Activated CD8-positive, alpha-beta memory T cell treated with anti-CD3 and anti-CD28 coated beads for 1 hour (primary cell): ENCODE measurements at places on chromosomes 13 and 19.

DNA sequence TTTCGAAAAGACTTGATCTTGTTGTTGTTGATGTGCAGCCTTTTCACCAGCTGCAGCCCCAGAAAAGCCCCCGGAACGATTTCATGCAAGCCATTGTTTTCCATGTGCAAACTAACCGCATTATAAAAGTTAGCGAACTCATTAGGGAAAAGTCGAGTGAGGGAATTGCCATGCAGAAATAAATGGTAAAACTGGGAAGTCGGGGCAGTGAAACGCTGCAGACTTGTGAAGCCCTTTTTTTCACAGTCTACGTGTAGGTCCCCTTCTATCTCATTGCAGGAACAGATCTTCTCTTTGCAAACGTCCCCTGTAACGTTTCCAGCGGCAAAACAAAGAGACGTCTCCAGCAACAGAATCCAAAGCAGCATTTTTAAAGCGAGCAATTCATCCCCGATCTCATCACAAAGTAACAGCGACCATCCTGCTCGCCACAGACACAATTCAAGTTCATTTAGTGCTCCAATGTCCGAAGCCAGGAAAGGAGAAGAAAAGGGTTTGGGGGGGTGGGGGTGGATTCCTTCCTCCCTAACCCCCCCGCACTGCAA lies 1.1 kb downstream of the SLITRK1 start:
- no peak for DNase-seq

DNA sequence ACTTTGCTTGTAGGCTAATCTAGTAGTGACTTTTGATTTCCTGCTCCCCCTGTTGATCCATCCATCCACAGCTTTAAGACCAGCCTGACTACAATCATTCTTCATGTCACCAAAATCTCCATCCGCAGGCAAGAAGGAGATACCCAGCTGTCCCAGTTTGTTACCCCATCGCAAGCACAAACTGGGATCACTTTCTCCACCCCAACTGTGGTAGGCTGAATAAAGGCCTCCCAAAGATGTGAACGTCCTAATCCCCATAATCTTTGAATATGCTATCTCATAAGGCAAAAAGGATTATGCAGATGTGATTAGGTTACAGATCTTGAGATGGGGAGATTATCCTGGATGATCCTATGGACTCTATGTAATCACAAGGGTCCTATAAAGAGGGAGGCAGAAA lies 202.0 kb downstream of the ENOX1 start:
- no peak for DNase-seq

DNA sequence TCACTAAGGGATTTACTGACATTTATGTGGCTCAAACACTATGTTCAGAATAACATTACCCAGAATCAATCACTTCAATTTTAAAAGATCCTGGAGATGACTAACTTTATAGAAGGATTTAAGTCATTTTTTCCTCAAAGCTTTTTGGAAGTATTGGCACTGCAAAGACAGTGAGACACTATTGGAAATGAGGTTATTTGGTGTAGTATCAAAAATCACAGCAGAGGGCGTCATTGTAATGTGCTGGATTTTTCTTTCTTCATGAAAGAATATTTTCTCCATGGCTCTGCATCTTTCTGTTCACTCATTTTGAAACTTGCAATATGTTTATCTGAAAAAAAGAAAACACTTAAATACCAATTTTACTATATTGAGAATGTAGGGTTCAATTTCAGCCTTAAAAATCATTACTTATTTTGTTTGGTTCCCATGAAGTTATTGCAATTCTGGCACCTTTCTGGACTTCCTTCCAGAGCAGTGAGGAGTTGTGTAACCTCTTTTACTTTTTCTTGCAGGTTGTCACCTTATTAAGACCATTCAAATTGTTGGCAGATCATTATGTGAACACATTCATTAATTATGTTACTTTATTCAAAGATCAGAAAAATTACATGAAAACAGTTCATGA lies 3.7 kb upstream of the CSNK1A1L start:
- no peak for DNase-seq

DNA sequence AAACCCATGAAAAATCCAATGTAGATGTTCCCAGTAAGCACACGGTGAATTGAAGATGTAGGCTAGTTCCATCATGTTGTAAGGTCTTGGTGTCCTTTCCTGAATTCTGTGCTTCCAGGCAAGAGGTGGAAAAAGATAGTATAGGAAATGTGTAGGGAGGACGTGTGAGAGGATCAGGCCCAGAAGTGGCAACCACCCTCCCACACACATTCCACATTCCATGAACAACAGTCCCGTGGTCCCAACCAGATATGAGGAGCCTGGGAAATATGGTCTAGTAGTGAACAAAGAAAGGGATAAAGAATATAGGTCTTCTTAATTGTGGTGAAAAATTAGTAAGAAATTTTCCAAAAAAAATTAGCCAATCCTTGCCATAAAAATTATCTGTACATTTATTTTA lies 1254.2 kb upstream of the SLC10A2 start:
- no peak for DNase-seq

- no peak for DNase-seq
Observed at GRCh38 chr13:52159159-52159982, at the start of gene NEK3. NEK3 (minus strand) TSS chr13:52159597; CDS start chr13:52156191, 3,406 bp downstream.

- no peak for DNase-seq
Observed at GRCh38 chr19:3504735-3505134, 1.4 kb upstream of the FZR1 start.

DNA sequence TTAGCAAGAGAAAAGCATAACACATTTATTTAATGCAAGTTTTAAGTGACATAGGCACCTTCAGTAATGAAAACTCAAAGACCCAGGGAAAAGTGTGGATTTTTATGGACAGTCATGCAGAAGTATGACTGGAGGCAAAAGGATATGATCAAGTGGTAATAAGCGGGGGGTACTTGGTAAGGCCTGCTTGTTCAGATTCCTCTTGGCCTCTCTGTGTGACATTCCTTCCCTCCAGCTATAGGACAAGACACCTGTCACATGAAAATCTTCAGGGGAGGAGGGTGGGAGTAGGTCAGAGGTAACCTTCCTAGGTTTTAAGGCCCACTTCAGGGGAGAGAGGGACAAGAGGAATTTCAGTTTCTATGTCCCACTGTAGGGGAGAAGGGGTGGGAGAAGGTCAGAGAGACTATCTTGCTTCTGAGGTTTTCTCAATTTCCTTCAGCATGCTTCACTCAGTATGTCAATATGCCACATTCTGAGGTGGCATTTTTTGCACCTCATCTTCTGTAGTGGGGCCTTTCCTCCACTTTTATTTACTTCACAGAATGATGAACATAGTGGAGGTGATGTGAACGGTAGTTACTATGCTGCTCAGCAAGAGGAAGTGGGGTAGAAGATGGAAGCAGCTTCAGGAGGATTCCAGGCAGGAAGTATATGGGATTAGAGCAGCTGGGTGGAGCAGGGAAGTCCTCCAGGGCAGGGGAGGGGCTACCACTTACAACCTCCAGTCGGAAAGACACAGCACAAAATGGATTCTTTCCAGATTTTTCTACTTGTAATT lies 73.2 kb upstream of the RFC3 start:
- no peak for DNase-seq

GRCh38 chr13:43422116-43422515 lies 364.7 kb downstream of the ENOX1 start:
- no peak for DNase-seq

DNA sequence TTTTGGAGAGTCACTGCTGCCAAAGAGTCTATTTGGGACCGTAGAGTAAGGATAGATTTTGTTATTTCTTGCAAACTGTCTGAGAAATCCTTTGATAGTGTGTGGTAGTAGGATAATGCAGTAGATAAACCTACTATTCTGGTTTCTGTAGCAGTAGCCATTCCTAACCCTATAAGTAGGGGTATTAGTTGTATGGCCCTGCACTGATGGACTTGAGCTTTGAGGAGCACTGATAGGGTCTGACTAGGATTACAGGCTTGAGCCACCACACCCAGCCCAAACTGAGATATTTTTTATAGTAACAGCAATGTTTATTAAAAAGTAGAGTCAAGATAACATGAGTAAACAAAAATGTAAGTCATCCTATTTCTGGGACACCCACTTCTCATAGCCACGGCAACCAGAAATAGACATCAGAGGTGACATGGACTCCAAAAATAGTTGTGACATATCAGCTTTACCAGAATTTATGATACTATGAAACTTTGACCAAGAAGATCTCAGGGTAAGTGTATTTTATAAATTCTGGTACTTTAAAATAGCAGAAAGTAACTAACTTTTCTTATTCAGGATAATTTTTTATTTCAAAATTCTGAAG lies 479.1 kb downstream of the SUCLA2 start:
- no peak for DNase-seq
